ENCODE measurements at places on chromosomes 11 and 22. TPM values are rescaled to one million over a fixed set of nuclear protein-coding genes. Genes with fewer than 3 reads are reported as not detected.

DNA sequence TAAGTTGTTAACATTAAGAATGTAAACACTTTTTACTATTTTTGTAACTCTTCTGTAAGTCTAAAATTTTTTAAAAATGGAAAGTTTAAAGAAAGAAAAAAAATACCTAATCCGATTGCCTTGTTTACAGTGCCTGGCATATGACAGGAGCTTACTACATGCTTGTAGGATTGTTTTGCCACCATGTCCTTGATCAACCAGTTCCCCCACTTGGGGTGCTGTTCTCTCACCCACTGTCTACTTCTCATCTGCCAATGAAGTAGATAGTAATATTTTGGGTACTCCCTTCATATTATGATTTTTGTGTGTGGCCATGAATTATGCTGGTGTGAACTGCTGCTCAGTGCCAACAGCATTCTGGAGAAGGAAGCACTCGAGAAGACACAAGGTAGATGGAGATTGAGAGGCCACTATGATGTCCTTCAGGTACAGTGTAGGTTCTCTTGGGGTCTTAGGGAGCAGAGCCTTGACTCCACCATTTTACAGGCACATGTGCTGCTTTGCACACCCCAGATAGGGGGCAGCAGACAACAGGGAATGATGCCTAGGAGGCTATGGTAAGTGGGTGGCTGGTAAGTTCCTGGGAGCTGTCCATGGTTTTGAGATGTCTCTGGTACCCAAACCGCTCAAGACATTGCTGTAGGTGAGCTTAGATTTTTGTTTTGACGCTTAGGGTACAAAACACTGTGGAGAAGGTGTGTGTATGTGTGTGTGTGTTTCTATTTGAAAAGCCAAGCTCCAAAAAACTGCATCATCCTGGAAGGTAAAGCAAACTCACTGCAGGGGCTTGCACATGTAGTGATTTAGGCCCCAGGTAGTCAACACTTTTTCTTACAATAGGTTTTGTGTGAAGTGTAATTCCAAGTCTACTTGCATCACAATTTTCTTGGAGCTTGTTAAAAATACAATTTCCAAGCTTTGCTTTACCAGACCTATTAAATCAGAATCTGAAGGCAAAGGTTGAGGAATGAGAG, 494.5 kb upstream of the LARGE1 start:
- H3K36me3 ChIP-seq, result no peaks in the 10 kb centered on the region
- H3K4me1 ChIP-seq, result no peaks in the 10 kb centered on the region
- H3K27ac ChIP-seq, result no peak overlapping the region
- H3K4me3 ChIP-seq, result no peak overlapping the region
- no peak for DNase-seq

Gene PPME1
- 13.1 TPM for total RNA-seq

Gene ACRV1
- not detected for total RNA-seq

Gene YPEL1
- 14.0 TPM for total RNA-seq

- no peak overlapping the region for H3K27ac ChIP-seq
- peaks cover 41% of the 10 kb centered on the region for H3K4me1 ChIP-seq
- H3K36me3 ChIP-seq, result no peaks in the 10 kb centered on the region
- H3K4me3 ChIP-seq, result no peak overlapping the region
- peaks cover 84% of the 10 kb centered on the region for H3K27me3 ChIP-seq
- DNase-seq, result peak; percentile 46
Observed at GRCh38 chr22:38465673-38466490, 2.0 kb upstream of the KDELR3 start.

DNA sequence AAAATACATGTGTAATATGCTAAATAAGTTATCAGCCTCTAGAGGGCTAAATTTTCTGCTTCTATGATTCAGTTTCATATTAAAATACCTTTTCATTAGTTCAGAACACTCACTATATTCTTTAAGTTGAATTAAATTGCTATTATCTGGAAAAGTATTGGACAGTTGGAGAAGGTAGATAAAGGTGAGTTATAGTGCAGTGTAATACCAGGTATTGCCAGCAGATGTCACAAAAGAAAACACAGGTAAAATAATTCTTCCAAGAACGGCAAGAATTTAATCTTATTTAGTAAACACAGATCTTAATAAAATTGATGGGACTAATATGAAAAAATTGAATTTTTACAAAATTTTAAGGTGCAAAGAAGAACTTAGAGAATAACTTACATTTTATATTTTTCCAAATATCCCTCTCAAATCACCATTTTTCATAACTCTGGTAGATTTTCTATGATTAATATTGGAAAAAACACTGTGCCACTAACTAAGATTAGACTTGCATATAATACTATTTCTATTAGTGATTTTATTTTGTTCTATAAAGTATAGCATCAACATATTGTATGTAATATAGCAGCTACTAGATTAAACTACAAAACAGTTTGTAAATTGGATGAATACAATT, 1.7 kb upstream of the LRRC4C start:
- H3K4me1 ChIP-seq, result no peaks in the 10 kb centered on the region
- H3K4me3 ChIP-seq, result no peak overlapping the region
- no peak overlapping the region for H3K27ac ChIP-seq
- H3K27me3 ChIP-seq, result peaks cover 33% of the 10 kb centered on the region

GRCh38 chr22:30195245-30196140, 51.1 kb downstream of the LIF start:
- H3K4me1 ChIP-seq, result peaks cover 67% of the 10 kb centered on the region
- no peaks in the 10 kb centered on the region for H3K27me3 ChIP-seq
- no peak overlapping the region for H3K4me3 ChIP-seq
- no peaks in the 10 kb centered on the region for H3K36me3 ChIP-seq

Gene SAC3D1
- 6.6 TPM for total RNA-seq

- H3K36me3 ChIP-seq, result no peaks in the 10 kb centered on the region
- DNase-seq, result peak; percentile 87
- no peak overlapping the region for H3K4me3 ChIP-seq
- H3K27ac ChIP-seq, result no peak overlapping the region
- no peaks in the 10 kb centered on the region for H3K27me3 ChIP-seq
Observed at GRCh38 chr22:22431271-22432220, 77.0 kb downstream of the ZNF280B start.

GRCh38 chr22:34508797-34509196, 557.2 kb upstream of the ISX start:
- no peak overlapping the region for H3K4me3 ChIP-seq
- no peaks in the 10 kb centered on the region for H3K4me1 ChIP-seq
- H3K27ac ChIP-seq, result no peak overlapping the region
- H3K36me3 ChIP-seq, result no peaks in the 10 kb centered on the region
- peaks cover 15% of the 10 kb centered on the region for H3K27me3 ChIP-seq

GRCh38 chr11:117300773-117301172, 9.6 kb downstream of the BACE1-AS start:
- no peaks in the 10 kb centered on the region for H3K27me3 ChIP-seq
- no peak overlapping the region for H3K27ac ChIP-seq
- H3K4me1 ChIP-seq, result peaks cover 18% of the 10 kb centered on the region
- H3K36me3 ChIP-seq, result peaks cover 9% of the 10 kb centered on the region

- DNase-seq, result no peak
- peaks cover 54% of the 10 kb centered on the region for H3K36me3 ChIP-seq
- H3K27me3 ChIP-seq, result no peaks in the 10 kb centered on the region
- no peaks in the 10 kb centered on the region for H3K4me1 ChIP-seq
- no peak overlapping the region for H3K27ac ChIP-seq
Observed at GRCh38 chr22:41178425-41178975, 26.6 kb upstream of the L3MBTL2 start.

DNA sequence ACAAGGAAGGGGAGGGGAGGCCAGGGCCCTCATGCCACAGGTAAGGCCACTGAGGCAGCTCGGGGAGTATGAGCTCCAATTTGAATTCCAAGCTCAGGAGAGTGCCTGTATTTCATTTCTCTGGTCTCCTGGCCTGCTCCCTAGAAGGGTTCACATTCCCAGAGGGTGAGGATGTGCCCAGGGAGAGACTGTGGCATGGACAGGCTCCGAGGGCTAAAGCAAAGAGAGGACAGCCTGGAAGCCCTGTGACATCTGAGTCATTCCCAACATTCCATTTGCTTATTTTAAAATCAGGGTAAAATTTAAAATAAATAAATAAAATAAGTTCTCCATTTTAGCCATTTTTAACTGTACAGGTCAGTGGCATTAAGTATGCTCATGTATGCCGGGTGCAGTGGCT, 18.6 kb upstream of the FOLR1 start:
- H3K4me3 ChIP-seq, result no peak overlapping the region
- no peaks in the 10 kb centered on the region for H3K27me3 ChIP-seq
- no peak for DNase-seq
- H3K27ac ChIP-seq, result no peak overlapping the region
- peaks cover 4% of the 10 kb centered on the region for H3K4me1 ChIP-seq

DNA sequence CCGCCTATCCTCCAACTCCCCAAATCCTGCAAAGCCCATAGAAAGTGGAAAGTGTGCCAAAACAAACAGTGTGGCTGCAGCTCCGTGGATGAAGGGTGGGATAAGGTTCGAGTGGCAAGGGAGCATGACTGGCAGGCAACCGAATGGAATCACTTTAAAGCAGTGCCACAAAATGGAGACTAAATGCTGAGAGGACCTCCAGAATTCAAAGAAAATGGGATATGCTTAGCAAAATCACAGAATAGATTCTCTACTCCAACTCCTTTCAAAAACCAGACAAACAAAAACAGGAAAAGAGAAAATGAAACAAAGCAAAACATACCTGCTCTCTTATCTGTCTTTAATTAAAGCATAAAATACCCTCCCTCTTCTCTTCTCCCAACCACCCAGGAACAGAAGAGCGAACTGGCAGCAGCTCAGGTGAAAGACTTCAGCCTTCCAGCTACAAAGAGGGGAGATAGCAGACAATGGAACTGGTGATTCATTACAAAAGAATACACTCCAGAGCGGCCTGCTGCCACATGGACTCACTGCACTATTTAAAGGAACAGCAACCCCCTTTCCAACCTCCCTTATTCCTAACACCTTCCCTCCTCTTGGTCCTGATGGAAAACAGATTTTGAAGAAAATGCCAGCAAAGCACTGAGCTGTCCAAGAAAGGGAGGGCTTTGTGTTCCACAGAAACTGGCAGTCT, 118.5 kb downstream of the APOL5 start:
- no peak overlapping the region for H3K27ac ChIP-seq
- no peaks in the 10 kb centered on the region for H3K36me3 ChIP-seq
- DNase-seq, result no peak
- H3K4me3 ChIP-seq, result peak overlapping the region; percentile 7

Gene SLC1A2
- 3.8 TPM for total RNA-seq
